ENCODE measurements at places on chromosomes 2 and 18. TPM values are rescaled to one million over a fixed set of nuclear protein-coding genes. Genes with fewer than 3 reads are reported as not detected.

DNA sequence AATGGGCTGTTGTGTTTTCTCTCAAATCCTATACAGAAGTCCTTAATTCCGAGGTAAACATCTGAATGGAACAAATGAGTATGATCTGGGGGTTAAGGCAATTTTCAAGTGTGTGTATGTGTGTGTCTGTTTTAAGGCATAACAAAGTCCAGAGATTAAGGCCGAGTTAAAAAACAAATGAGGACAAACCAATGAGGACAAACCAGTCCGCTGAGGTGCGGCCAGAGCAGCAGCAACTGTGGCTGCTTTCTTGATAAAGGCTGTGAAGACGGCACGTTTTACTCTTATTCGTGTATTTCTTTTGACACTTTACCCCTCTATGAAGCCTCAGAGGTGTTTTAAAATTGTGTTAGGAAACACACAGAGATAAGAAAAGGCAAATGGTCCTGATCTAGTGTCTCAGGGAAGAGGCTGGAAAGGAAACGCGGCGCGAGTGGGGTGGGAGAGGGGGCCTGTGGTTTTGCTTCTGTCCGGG lies 495 bp upstream of the GULP1 start:
- DNase-seq = no peak

GRCh38 chr2:208999911-209000310 lies 423.9 kb upstream of the MAP2 start:
- no peak for DNase-seq

GRCh38 chr2:11140492-11140891 lies 14.8 kb upstream of the SLC66A3 start:
- DNase-seq = no peak

- no peak for DNase-seq
Observed at GRCh38 chr2:203201426-203201825, 37.4 kb upstream of the CYP20A1 start.

- no peak for DNase-seq
Observed at GRCh38 chr18:74944676-74945075, 264.3 kb downstream of the PTGR3 start.

DNA sequence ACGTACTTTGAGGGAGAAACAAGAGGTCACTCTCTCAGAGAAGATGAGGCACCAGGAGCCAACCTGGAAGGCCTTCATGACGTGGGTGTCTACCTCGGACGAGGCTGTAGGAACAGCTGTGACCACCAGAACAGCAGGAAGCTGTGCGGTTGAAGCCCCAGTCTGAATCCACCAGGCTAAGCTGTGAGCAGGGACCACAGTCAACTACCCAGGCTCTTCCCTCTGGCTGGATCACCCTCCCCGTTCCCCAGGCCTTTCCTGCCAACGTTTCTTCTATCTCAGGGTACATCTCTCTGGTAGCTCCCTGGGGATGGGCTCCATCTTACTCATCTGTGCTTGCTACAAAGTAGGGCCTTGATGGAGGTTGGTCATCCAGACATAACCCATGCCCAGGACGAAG lies 36.8 kb upstream of the CYP27C1 start:
- DNase-seq = no peak

DNA sequence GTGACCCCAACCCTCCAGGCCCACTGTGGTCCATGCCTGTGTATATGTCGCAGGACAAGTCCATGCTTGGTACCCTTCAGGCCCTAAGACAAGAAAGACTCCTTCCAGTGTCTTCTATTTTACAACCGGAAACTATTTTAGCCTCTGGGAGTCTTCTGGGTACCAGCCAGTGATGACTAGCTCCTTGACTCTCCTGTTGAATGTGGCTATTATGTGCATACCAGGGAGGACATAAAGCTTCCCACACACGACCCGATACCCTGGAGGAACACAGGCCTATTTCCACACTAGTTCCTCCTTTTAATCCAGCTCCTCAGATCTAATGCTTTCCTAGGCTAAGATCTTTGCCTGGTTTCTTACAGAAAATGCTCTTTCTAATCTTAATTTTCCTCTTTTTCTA lies 178.1 kb downstream of the NCKAP5 start:
- no peak for DNase-seq

DNA sequence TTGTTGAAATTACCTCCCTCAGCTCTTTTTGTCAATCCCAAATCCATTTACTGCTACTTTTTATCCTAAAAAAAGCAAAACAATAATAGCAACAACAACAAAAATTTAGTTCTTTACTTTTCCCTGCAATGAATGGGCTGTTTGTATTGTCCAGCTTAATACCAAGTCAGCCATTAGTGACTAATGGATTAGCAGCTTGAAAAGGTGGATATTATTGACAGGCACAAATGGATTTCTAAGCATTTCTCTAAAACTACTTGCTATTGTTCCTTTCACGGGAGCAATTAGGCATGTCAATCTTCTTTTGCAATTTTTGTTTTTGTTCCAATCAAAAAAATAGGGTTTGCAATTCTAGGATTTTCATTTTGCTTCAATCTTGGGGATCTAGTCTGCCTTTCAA lies 32.1 kb upstream of the SPAG16 start:
- no peak for DNase-seq

- no peak for DNase-seq
Observed at GRCh38 chr2:99981840-99982239, 160.6 kb downstream of the AFF3 start.

DNA sequence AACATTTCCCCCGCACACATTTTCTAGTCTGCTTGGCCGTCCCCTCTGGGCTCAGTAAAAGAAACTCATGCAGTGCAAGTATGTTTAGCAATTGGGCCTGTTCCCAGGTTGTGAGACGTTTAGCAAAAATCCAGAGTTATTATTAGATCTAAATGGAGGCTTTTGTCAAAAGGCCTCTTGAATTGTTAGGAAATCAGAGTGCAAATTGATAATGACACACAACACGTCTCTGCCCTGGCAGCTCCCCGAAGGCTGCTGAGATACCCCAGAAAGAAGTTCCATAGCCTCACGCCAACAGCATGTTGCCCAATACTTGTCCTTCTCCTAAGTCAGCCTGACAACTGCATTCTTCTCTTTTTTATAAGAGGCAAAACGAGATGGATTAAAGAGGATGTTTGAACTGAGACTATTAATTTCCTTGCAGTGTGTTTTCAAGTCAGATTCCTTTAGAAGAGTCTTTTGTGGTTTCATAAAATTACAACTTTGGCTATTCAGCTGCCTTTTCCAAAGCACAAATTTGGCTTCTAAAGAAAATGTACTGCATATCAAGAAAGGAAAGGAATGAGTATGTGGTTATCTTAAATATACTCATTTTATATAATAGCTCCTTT lies 202.2 kb downstream of the TRIB2 start:
- DNase-seq = peak; percentile 95

- DNase-seq = no peak
Observed at GRCh38 chr18:12014086-12014485, 32.8 kb downstream of the IMPA2 start.

DNA sequence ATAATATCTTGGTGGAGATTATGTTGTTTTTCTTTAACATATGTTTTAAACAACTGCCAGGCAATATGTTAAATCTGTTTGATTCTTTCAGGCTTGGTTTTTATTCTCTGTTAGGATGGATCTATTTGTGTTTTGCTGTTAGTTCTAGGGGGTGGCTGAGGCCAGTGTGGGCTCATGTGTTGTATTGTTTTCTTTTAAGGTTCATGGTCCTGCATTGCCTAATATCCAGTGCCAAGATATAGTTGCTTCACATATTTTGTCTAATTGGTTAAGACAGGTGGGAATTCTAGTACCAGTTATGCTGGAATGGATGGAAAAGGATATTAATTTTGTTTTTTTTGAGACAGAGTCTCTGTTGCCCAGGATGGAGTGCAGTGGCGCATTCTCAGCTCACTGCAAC lies 7.6 kb downstream of the METAP1D start:
- no peak for DNase-seq

- no peak for DNase-seq
Observed at GRCh38 chr2:17271416-17271815, 246.8 kb downstream of the RAD51AP2 start.

The UNC80 gene
- 2.4 TPM for total RNA-seq

The SERPINB11 gene
- total RNA-seq = not detected

The ZSCAN30 gene
- 23.2 TPM for total RNA-seq

The GREB1L gene
- 6.9 TPM for total RNA-seq

The ZNF396 gene
- 1.9 TPM for total RNA-seq

The MATN3 gene
- 0.55 TPM for total RNA-seq

The ACVR1C gene
- total RNA-seq = 0.14 TPM

The ABCG8 gene
- total RNA-seq = not detected

The C1GALT1C1L gene
- 4.3 TPM for total RNA-seq

The DSG4 gene
- total RNA-seq = not detected

All from sigmoid colon (tissue), 7 donors.